ENCODE measurements at places on chromosomes 4 and X.
A peak's percentile ranks its signal among the peaks of the same experiment; 100 is the strongest.

DNA sequence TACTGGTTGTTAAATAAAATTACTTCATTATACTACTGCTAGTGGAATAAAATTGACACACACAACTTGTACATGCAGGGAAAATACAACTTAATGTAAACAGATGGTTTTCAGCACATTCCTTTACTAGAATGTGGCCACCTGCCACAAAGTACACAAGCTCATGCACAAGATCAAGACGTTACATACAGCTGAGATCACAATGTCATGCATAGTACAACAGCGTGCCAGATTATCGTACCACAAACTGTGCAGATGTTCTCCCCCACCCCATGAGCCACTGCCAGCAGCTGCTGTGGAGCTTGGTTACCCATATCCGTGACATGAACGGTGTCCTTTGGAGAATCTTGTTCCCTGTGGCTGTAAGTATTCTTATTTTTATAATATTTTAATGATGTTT, 27.7 kb downstream of the FBXO8 start:
- no peaks in the 10 kb centered on the region for H3K4me1 ChIP-seq
- no peak overlapping the region for H3K27ac ChIP-seq
- H3K36me3 ChIP-seq: no peaks in the 10 kb centered on the region
- H3K4me3 ChIP-seq: no peak overlapping the region

DNA sequence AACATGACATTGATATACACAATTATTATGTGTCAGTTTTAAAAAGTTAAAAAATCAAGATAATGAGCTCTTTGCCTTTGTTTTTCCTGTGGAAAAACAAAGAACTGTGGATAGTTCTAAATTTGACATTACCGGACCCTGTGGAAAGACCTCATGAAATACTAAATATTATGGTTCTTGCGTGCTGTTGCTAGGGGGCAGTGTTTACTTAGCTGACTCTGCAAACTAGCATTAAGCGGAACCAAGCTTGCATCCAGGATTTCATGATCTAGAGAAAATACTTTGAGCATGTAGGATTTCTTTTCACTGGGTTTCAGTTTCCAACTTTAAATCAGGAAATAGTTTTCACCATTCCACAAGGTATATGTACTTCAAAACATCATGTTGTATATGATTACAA, 33.6 kb downstream of the CLCN4 start:
- H3K27ac ChIP-seq: no peak overlapping the region
- no peaks in the 10 kb centered on the region for H3K4me1 ChIP-seq
- no peaks in the 10 kb centered on the region for H3K27me3 ChIP-seq

GRCh38 chr4:84231539-84232055, 267.5 kb downstream of the NKX6-1 start:
- no peaks in the 10 kb centered on the region for H3K27me3 ChIP-seq
- H3K27ac ChIP-seq: no peak overlapping the region
- peaks cover 11% of the 10 kb centered on the region for H3K4me1 ChIP-seq
- no peak for DNase-seq
- H3K36me3 ChIP-seq: no peaks in the 10 kb centered on the region

DNA sequence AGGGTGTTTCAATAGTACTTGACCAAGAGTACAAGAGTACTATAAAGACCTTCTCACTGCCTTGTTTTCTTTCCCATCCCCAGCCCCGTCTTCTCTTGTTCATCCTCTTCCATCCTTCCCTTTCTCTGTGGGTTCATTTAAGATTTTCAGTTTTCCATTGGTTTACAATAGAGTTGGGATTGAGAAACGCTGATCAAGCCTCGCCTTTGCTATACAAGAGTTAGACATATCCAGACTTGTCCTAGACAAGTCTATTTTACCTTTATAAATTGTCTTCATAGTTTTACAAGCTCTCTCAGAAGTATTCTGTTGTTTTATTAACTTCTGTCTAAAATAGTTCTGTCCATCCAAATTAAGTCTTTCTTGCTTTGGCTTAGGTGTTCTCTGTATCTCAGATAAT, 29.6 kb upstream of the SCML1 start:
- no peak for DNase-seq
- H3K4me3 ChIP-seq: no peak overlapping the region
- no peaks in the 10 kb centered on the region for H3K27me3 ChIP-seq
- no peaks in the 10 kb centered on the region for H3K36me3 ChIP-seq

GRCh38 chrX:129823115-129823514, 20.6 kb downstream of the ZDHHC9 start:
- peaks cover 27% of the 10 kb centered on the region for H3K4me1 ChIP-seq
- H3K27me3 ChIP-seq: no peaks in the 10 kb centered on the region
- no peaks in the 10 kb centered on the region for H3K36me3 ChIP-seq
- H3K4me3 ChIP-seq: no peak overlapping the region
- DNase-seq: peak; percentile 77
- peak overlapping the region; percentile 35 for H3K27ac ChIP-seq
